Stimulated activated CD8-positive, alpha-beta memory T cell treated with anti-CD3 and anti-CD28 coated beads, Interleukin-2, amount 100 ng/mL, for 48 hours (primary cell): ENCODE measurements at places on chromosomes 5 and 9.

DNA sequence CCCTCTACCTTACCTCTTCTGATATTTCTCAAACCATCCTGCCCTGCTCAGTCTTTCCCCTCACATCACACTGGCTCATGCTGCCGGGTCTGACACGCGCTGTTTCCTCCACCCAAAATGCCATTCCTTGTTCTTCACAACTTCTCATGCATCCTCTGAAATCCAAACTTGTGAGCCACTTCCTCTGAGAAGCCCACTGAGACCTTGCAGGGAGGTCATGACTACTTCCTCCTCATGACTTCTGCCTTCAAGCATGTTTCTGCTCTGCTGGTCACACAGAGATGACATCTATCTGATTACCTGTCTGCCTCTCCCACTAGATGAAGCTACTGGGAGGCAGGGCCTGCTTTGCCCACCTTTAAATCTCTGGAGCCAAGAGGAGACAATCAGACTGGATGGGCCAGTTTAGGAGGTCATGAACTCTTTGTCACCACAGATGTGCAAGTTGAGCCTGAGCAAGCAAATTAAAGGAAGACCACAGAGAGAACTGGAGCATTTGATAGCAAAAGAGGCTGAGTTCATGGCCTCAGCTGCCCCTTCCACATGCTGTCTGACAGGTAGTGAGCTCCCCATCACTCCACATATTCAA lies 119.8 kb upstream of the TBC1D2 start:
- no peak for DNase-seq

DNA sequence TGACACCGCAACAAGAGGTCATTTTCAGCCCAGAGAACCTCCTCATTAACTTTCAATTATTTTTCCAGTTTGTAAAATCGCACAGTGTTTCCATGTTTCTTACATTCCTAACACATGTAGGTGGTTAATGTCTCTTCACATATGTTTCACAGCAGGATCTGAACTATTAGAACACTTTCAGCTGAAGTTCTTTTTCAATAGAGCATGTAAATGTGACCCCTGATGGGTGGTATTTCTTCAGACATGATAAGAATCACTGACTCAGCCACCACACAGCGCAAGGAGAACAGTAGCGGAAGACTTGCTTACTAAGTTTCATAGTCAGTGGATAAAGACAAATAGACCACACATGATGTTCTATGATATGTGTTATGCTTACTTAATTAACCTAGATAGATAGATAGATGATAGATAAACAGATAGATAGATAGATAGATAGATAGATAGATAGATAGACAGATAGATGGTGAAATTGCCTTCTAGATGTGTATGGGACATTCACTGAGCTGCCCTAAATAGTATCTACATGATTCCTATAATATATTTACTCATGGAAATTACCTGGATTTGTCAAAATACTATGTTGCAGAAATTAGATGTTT lies 1992.1 kb upstream of the NUDT12 start:
- DNase-seq, result no peak

- no peak for DNase-seq
Observed at GRCh38 chr9:30732060-30732459, 1652.4 kb upstream of the ACO1 start.

DNA sequence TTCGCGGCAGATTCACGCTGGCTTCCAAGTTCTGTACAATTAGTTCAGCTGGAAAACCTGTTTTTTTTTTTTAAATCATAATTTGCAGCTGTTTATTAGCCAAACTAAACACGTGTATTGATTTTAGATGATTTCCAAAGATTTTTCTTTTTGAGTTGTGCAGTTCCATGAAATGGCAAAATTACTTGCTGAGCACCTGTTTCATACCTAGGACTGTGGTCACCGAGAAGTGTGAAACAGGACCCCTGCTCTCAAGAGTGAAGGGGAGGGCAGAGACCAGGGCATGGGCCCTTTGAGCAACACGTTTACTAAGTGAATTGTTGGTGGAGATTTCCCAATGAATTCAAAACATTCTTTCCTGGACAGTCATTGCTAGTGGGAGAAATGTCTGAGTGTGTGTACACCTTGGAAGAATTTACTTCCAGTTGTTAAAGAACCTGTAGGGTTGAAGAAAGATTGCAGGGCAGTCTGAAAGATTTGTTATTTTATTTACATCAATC lies 688 bp downstream of the SNX24 start:
- no peak for DNase-seq

GRCh38 chr5:151528996-151529395 lies 62.1 kb downstream of the FAT2 start:
- DNase-seq, result no peak

DNA sequence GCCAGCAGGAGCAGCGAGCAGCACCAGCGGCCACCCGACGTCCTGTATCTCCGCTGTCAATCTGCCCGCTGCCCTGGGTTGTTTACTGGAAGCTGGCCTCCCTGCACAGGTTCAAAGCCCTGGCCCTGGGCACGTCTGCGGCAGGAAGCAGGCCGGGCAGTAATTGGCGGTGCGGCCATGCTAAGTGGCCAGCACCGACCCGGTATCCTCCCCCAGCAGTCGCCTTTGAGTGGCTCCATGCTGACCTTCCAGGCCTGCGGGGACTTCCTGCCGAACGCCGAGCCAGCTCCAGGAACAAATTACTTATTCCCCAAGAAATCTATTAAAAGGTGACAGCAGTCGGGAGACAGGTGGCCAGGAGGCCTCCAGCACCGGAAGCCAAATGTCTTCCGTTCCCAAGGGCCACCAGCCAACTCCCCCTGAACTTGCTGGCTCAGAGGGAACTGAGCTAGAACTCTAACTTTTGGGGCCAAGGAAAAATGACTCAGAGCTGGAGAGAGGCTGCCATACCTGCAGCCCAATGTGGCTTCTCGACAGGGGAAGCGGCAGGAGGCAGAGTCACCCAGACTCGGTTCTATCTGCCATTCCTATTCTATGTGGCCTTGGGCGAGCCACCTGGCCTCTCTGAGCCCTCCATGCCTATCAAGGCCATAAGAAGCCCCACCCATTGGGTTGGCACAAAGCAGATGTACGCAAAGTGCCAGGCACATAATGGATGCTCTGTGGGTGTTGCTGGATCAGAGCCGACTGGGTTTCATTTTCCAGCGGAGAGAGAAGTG lies 13.7 kb upstream of the PSMB7 start:
- DNase-seq, result no peak

DNA sequence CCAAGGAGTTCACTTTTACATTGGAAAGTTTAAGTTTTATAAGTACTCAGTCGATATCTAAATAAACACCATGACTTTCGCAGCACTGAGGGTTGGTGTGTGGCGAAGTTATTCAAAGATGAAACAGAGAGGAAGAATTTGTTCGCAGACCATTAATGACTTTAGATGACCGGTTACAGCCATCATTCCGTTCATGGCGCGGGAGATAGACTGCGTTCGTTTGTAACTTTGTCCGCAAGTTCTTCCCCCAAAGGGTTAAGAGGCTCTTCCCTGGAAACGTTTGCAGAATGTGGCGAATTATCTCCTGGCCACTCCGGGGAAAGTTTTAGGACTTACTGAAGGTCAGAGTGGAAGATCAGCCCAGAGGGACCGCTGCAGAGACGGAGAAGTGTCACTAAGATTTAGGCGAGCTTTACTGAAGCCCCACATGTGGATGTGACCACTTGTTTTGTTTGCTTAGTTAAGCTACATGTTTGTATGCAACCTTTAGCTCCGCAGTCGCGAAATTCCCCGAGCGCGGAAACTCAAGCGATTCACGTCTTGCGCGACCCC lies 2.2 kb upstream of the FOXD1 start:
- no peak for DNase-seq

DNA sequence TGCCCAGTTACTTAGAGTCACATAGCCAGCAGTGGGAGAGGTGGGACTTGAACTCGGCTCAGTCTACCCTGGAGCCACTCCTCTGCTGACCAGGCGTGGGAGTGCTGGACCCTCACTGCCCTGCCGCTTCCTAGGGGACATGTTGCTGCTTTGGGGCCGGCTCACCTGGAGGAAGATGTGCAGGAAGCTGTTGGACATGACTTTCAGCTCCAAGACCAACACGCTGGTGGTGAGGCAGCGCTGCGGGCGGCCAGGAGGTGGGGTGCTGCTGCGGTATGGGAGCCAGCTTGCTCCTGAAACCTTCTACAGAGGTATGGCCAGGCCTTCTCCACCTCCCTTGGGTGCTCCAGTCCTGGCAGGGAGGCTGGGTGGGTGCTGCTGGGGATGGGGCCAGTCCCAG lies 3.4 kb upstream of the CACFD1 start:
- no peak for DNase-seq

DNA sequence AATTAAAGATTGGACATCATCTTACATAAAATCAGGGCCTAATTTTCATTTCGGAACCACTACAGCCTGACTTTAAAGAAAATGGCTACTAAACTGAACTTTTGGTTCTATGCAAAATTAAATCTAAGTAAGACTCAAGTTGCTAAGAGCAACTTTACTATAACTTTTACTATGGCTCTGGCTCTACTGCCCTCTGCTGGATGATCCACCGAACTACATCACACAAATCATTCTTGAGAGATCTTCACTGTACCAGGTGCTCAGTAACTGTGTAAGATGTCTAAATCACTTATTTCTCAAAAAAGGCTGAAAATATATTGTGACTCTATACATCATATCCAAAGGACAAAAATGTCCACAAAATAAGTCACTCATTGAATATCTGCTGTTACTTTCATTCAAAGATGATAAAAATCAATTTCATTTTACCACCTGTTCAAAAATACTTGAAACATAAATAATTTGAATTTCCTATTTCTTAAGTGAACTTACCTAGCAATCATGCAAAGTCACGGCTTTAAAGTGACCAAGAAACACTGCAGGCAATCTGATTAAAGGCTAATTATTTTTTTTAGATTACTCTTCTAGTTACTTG lies 13.5 kb downstream of the MOCS2 start:
- peak; percentile 59 for DNase-seq

DNA sequence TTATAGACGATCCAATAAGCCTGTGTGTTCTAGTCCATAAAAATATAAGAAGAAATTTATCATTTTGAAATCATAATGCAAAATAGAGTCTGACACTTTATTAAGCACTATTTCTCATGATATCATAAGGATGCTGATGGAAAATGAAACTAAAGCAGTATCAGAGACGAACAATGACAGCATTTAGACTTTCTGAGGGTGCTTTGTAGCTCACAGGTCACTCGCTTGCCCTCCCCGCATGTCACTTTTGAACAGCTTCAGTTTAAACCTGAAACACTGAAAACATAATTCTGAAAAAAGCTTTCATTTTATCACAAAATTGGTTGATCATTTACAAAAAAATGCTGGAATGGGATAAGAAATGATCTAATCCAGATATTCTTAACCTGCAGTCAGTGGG lies 247.1 kb downstream of the EBF1 start:
- DNase-seq, result no peak

GRCh38 chr5:43555895-43556606 lies 826 bp downstream of the PAIP1 start:
- DNase-seq, result peak; percentile 28

GRCh38 chr9:4290427-4290837 lies 9.4 kb downstream of the GLIS3 start:
- DNase-seq, result no peak
